ENCODE measurements at places on chromosomes 11 and 22.

DNA sequence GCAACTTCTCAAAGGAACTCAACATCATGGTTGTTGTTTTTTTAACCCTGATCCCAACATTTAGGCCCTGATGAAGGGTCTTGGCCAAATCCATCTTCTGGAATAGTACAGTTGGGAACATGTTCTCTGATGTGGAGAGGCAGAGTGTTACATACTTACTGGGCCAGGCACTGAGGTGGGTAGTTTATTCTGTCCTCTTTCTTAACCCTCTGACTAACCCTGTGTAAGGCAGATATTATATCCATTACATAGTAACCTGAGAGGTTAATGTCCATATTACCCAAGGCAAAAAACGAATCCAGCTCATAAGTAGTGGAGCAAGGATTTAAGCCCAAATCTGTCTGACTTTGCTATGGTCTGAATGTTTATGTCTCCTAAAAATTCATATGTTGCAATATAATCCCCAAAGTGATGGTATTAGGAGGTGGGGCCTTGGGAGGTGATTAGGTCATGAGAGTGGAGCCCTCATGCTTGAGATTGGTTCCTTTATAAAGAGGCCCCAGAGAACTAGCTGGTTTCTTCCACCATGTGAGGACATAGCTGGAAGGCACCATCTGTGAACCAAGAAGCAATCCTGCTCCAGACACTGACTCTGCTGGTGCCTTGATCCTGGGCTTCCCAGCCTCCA, 16.3 kb downstream of the PPFIBP2 start:
- DNase-seq, result no peak

GRCh38 chr11:93570759-93571413, 27.7 kb upstream of the SMCO4 start:
- DNase-seq, result no peak

DNA sequence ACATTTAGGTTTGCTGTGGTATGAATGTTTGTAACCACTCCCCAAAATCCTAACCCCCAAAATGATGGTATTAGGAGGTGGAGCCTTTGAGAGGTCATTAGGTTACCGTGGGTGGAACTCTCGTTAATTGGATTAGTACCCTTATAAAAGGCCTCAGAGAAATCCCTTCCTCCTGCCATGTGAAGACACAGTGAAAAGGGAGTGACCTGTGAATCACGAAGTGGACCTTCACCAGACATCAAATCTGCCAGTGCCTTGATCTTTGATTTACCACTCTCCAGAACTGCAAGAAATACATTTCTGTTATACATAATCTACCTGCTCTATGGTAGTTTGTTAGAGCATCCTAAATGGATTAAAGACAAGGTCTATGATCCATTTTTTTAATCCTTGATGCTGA, 12.6 kb upstream of the PICALM start:
- no peak for DNase-seq

DNA sequence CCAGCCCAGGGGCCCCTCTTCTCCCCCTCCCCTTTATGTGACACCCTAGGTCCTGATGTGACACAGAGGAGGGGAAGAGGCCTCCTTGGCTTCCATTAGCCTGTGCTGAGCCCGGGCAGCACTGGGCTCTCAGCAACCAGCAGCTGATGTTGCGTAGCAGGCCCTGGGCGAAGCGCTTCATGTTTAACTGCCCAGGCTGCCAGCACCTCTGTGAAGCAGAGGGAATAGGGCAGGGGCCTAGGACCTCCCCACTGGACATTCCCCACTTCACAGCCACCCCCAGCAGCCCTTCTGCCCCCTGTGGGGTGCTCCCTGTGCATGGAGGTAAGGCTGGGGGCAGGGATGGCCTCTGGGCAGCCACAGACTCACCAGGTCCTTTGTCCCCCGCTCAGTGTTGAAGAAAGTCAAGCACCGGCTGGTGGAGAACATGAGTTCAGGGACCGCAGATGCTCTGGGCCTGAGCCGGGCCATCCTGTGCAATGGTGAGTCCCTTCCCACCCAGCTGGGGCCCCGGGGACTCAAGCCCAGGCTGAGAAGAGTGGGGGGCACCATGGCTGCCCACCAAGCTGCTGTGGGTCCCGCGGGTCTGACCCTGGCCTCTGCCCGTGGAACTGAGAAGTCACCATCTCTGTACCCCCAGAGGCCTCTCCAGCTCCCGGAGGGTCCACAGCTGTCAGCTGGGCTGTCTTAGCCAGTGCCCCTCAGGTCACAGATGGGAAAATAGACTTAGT, 11.6 kb downstream of the PICK1 start:
- no peak for DNase-seq

DNA sequence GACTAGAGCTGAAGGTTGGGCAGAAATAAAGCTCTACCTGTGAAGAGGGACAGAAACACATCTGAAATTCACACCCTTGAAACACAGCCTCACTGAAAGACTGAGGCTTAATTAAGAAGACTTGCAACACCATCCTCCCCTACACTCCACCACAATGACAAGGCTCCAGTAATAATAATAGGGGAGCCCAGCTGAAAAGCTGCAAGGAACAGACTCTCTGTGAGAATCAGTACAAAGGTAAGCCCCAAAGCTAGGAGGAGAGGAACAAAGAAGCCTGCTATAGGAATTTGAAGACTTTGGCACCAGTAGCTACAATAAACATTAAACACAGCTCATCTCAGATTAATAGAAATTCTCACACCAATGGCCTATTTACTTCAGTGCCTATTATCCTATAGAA, 176.9 kb downstream of the FAT3 start:
- no peak for DNase-seq

- DNase-seq, result no peak
Measured at GRCh38 chr11:102560555-102561011, 30.0 kb upstream of the MMP7 start.

GRCh38 chr11:38598418-38598817, 2000.4 kb upstream of the RAG2 start:
- no peak for DNase-seq

GRCh38 chr11:104060004-104060794, 23.8 kb downstream of the DDI1 start:
- no peak for DNase-seq
